ENCODE measurements at places on chromosomes 5 and 9.
A peak's percentile ranks its signal among the peaks of the same experiment; 100 is the strongest.

DNA sequence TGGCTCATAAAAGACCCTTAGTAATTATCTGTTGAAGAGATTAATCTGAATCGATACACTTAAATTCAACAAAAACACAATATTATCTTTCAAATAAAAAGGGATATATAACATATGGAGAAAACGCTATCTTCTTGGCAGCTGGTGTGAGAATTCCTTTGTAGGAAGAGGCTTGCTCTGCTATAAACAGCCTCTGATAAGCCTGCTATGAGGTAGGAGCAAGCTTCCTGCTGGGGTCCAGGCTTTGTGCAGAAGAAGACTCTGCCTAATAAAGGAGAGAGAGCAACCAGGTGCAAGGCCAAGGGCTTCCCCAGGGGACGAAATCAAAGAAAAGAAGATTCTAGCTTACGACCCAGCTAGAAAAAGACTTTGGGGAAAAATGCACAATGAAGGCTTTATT, 43.3 kb upstream of the SSBP2 start:
- no peak for DNase-seq

DNA sequence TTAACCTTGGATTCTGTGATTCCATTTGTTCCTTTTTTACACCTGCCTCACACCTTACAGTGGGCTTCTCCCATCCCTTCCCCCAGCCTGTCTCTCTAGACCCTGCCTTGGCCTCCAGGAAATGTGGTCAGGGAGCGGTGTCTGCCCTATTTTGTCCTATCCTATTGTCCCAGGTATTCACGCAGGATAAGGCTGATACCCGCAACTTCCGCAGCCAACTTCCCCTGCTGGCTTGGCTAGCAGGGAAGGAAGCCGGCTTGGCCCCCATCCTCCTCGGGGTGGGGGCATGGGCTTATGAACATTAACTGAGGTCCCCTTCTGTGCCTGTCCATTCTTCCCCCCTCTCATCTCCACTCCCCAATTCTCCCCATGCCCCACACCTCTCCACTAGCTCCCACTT, 3.5 kb downstream of the CSF1R start:
- DNase-seq, result no peak

DNA sequence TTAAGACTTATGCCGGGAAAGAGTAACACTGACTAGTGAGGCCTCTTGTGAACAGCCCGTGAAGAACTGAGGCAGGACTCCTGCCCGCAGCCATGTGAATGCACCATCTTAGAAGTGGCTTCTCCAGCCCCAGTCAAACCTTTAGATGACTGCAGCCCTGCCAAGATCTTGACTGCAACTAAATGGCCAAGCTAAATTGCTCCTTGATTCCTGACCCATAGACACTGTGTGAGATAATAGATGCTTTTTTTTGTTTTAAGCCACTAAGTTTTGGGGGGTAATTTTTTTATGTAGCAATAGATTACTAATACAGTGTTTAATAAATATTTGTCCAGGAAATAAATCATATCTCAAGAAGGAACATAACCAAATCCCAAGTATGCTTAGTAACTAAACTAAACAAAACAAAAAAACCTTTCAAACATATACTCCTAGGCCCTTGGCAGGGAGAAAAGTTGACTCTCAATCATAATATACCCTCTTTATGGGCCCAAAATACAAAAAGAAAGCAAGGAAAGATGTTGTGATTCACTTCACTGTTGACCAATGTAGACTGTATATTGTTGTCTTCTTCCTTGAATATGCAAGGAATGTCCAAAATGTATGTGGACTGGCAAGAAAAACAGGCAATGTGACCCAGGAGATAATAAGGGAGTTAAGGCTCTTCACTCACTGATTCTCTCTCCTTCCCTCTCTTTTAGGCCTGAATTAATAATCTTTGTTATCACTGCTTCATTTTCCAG, 79.7 kb upstream of the ZNF366 start:
- DNase-seq, result no peak

DNA sequence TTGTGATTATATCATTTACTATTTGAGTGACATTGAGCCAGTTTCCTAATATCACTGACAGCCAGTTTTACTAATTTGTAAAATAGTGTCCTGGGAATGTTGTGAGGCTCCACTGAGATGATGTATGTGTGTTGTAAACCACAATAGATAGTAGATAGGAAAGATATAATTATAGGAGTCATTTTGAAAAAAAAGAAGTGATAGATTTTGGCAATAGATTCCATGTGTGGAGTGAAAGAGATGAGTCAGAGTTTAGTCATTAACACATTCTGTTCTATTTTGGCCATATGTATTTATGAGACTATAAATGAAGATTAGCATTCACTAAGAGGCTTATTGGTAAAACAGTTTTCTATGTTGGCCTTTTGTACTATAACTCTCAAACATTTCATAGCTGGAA, 388.2 kb downstream of the FAM170A start:
- no peak for DNase-seq

- DNase-seq, result no peak
Measured at GRCh38 chr5:137226081-137226480, 273.0 kb downstream of the SPOCK1 start.

DNA sequence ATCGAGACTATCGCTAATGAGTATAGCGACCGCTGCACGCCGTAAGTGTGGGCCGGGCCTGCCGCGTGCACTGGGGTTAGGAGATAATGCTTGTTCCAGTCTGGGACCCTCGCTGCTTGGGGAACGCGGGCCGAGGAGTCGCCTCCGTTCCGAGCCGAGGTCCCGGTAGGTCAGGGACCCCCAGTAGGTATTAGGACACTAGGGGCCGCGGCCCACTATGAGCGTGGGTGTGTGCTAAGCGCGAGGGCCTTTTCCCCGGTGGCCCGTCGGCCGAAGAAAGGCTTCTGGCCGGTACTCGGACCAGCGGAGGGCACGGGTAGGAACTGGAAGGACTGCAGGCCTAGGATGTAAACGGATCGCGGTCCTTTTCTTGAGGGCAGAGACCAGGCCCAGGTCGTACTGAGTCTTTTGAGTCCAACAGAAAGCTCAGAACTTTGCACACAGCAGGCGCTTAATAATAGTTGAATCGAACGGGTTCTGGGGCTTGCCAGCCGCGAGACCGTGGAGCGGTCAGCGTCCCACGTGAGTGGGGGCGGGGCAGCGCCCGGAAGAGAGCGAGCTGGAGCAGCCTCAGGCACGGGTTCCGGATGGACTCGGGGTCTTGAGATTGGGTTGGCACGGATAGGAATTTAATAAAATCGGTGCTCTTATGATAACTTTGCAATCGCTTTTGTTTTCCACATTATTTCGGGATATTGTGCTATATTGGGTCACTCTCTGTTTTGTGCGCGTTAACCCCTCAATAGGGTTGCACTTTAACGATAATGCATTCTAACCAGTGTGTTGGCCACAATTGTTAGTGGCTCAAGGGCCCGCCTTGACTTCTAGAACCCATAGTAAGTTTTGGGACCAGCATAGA, 733 bp downstream of the HSPA4 start:
- DNase-seq, result peak; percentile 73

- DNase-seq, result no peak
Measured at GRCh38 chr9:125360601-125361000, 99.0 kb downstream of the GAPVD1 start.

DNA sequence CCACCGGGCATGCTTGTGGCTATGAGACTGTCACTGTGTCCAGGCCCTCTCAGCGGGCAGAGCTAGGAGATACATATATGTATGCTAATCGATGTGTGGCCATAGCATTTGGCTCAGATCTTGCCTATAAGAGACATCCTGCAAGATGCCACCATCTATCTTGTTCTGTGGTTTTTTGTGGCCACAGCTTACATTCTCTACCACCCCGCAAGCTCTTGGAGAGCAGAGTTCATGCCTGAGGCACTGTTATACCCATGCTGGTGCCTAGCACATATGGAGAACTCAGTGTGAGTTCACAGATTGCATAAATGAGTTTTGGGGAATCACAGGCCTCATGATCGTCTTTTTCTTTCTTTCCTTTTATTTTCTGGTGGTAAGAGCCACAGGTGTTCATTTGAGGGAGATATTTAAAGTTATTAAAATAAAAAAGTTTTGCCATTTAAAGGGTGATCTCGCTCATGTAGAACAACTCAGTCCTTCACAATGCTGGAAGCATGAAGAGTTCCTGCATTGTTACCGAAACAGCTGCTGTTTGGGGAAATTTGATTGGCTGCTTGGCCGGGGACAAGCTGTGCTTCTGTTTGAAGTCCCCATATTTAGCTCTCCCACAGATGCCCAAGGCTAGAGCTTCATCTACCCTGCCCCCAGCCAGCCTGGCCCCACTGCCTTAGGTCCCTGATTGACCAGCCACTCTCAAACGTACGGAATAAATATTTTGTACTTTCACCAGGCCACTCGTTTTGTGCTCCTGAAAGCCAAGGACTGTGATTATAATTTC, 169.2 kb upstream of the MAP1B start:
- no peak for DNase-seq

GRCh38 chr9:109115931-109116526, 3.7 kb downstream of the TMEM245 start:
- DNase-seq, result peak; percentile 53

DNA sequence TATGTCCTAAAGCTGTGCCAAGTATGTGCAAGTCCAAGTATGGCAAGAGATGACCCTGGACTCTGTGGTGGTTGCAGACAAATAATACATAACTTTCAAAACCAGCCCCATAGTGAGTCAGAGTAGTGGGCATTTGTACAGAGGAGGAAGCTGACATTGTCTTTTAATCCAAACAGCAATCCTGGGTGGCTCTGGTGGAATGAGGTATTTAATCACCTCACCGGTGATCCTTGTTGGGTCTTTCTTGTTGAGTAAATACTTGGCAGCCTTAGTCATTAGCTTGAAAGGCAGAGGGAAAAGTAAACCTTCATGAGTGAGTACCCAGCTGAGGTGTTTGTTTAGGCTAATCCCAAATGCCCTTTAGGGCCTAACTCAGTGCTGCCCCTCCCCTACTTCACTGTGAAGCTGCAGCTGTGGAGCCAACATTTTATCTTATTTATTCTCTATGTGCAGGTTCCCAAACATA, 148.7 kb upstream of the SLC12A2 start:
- DNase-seq, result no peak

DNA sequence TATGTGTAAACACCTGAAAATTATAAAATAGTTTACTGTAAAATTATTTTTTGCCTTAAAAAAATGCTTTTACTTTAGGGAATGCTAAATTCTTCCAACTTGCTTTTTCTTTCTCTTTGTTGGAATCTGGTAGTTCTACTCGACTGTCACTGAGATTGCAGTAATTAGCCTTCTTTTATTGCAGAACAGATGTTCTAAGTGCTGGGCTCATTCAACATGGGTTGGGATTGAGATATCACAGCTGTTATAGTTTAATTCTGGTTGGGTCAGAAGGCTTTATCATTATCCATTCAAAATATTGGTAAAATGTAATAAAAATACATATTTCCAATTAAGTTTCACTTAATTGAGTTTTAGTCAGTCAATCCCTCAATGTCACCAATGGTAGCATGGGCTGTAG, 686.7 kb downstream of the CDH18 start:
- DNase-seq, result no peak

GRCh38 chr5:56950626-56951125, 1.2 kb downstream of the MIER3 start:
- peak; percentile 52 for DNase-seq

- DNase-seq, result no peak
Measured at GRCh38 chr9:82091100-82091499, 102.5 kb downstream of the SPATA31D1 start.

DNA sequence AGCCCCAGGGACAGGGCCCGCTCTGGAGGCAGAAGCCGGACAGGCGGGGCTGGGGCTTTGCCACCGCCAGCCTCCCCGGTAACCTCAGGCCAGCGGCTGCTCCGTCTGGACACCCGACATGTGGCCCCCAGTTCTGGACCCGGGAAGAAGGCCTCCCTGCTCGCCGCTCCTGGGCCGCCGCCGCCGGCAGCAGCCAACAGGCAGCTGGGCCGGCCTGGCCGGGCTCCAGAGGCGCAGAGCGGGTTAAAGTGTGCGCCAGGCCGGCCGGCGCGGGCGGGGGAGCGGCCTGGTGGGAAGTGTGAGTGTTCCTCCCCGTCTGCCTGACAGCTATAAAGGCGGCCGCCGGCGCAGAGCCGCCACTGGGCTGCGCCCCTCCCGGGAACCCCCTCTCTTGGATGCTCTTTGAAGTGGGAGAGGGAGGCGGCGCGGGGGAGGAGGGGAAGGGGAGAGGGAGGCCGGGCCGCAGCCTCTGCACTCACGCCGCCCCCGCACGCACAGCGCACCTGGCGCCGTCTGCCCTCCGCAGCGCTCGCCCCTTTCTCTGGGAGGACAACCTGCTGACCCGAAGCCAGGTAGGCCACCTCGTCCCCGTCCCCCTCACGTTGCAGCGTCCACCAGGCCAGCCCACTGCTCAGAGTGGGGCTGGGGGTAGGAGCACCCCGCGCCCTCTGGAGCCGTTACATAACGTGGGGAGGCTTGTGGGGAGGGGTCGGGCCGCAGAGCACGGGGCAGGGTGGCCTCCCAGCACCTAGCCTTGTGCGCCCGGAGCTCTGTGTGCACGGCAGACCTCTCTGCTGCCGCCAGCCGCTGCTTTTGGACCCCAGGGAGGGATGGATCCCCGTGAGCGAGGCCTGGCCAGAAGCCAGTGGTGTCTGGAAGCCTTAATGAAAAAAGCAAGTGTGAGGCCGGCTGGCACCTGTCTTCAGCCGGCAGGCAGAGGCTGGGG, at the start of gene ADAMTSL2:
ADAMTSL2 (plus strand) TSS at position 359 of the 946 bp plus-strand sequence. CDS start 2,009 bp downstream, outside the sequence.
- no peak for DNase-seq

DNA sequence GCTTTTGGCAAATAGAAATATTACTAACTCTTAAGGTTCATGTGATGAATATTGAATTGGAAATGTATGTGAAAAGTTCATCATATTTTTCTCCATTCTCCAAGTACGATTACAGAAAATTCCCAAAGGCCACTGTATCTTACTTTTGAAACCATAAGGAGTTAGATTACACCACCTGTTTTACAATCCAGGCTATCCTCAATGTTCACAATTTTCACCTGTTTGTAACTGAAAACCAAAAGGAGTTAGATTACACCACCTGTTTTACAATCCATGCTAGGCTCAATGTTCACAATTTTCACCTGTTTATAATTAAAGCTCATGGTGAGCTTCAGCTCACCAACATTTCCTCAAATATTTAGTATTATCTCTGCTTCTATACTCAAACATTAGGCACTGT, 188.0 kb downstream of the HCN1 start:
- no peak for DNase-seq

DNA sequence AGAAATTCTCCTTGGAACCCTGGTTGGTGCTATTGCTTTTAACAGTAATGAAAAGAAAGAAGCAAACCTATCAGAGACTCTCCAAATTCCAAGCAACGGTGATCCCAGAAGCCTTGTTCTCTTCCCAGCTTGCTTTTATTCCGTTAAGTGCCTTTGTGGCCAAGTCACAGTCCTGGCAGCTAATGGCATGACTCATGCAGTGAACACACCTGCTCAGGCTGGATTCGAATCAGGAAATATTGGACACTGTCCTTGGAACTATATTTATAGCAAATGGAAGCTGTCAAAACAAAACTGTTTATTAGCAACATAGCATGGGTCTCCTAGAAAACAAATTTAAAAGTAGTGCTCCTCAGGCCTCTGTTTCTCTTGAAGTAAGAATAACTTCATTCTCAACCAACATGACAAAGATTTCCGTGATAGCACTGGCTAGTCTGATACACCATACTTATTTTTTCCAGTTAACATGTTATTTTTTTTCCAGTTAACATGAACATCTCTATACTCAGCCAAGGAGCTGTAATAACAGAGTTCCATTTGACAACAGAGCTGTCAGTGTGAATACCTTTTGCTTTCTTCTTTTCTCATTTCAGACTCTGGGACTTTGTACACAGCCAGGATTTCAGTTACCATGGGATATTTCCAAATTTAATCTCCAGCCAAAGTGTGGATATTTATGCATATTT, 502.4 kb downstream of the GADD45G start:
- DNase-seq, result no peak

GRCh38 chr5:40672425-40672824, 7.3 kb upstream of the PTGER4 start:
- no peak for DNase-seq

Measured in hematopoietic multipotent progenitor cell treated with erythropoietin and hydrocortisone succinate and interleukin-3 and kit ligand, for 17 days (in vitro differentiated cells).